ENCODE measurements at places on chromosomes 3 and 15.

GRCh38 chr3:150376001-150376848, 31.9 kb upstream of the TSC22D2 start:
- no peak for DNase-seq

- DNase-seq = no peak
Measured at GRCh38 chr3:24355806-24356205, 138.8 kb downstream of the THRB start.

GRCh38 chr3:155047672-155048071, 32.4 kb upstream of the MME start:
- no peak for DNase-seq

DNA sequence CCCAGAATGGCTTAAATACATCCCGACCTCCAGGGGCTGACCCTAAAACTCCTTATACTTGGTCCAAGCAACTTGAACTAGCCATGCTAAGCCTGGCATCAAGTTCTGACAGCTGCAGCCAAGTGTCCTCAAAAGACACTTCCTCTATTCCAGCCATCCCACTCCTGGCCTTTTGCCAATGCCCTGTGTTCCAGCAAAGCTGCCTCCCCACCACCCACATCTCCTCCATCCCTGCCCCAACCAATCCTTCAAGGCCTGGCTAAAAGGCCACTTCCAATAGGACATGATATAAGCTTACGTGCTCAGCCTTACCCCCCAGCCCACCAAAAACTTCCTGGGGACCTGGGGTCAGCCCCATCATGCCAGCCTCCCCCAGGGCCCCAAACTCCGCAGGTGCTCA, 40.9 kb downstream of the SEMA3G start:
- DNase-seq = no peak

DNA sequence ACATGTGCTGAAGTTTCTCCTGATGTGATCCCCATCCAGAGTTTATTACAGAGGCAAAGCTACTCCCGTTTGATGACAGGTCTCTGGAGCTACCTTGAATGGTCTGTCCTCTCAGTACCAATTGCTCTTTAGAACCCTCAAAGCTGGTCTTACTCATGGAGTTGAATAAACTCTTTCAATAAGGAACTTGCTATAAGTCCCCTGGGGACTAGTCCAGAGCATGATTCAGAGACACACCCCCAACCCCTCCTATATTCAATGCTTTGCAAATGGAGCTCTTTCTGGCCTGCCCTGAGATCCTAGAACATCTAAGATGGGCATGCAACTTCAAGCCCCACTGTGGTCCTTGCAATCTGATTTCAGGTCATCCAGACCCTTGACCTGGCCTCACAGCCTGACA, 23.9 kb upstream of the TPM1 start:
- DNase-seq = no peak

DNA sequence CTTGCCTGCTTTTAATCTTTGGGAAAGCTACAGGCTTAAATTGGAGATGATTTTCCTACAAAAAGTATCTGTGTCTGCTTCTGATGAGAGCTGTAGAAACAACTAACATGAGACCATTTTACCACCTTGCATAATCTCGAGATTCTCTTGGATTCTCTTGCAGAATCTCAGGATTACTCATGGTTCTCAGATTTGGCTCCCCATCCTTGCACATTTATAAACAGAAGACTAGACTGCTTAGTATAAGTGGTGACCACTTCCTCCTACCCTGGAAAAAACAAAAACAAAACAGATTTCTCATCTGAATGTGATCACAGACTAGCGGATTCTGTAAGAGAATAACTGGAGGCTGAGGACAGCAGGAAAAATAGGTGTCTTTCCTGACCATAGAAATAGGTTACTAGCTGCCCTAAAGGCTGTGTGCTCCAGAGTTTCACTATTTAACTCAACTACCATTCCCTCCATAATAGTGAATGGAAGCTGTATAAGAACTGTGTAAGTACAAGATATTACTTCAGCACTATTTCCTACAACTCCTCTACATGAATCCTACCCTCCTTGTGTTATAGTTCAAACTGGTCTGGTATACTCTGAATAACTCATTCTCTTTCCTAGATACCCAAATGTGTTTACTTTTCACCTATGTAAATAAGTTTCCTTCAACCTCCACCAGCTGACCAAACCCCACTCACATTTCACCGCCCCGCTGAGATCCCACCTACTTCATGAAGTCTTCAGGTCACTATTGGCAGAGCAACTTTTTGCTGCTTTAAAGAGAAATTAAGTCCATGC, 122.2 kb upstream of the C2CD4B start:
- no peak for DNase-seq

DNA sequence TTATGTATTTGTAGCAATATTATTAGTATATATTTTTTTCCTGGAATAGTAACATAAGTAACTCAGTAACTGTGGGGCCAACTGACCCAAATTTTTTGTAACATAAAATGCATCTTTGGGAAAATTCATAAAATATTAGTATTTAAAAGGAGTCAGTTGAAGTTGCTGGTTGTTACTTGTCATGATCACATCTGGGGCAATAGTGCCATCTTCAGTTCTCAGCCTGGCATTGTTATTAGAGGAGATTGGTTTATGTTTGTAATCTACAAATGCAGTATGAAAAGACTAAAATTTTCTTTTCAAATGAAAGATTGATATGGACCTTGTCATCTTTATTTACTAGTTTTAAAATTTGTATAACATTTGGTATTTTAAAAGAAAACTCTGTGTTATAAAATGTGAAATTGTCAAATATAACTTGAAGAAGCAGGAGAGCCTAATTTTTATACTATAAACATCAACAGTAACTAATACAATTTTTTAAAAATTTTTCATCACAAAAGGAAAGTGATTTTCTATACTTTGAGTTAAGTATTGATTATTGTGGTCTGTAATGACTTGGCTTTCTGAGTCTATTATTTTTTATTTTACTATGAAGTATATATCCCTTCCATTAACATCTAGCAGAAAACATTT, 38.8 kb upstream of the MLF1 start:
- DNase-seq = no peak

All from non-pigmented ciliary epithelial cell (primary cell).